ENCODE measurements at places on chromosomes 2 and 18.

DNA sequence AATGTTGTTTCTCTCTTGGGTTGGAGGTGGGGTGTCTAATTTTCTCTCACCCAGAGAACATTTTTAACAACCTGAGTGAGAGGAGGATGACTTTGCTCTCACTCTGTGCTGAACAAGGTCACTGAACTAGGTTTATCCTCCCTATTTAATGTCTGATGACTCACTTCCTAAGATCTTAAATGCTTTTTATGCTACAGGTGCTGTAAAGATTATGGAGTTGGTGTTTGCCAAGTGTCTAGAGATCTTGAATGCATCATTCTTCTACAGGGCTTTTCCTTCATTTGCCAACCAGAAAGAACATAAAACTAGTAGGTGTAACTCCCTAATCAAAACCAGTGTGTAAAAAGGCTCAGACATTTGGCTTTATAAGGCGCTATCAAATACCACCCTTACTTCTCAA, 350.5 kb upstream of the ETAA1 start:
- DNase-seq: no peak

DNA sequence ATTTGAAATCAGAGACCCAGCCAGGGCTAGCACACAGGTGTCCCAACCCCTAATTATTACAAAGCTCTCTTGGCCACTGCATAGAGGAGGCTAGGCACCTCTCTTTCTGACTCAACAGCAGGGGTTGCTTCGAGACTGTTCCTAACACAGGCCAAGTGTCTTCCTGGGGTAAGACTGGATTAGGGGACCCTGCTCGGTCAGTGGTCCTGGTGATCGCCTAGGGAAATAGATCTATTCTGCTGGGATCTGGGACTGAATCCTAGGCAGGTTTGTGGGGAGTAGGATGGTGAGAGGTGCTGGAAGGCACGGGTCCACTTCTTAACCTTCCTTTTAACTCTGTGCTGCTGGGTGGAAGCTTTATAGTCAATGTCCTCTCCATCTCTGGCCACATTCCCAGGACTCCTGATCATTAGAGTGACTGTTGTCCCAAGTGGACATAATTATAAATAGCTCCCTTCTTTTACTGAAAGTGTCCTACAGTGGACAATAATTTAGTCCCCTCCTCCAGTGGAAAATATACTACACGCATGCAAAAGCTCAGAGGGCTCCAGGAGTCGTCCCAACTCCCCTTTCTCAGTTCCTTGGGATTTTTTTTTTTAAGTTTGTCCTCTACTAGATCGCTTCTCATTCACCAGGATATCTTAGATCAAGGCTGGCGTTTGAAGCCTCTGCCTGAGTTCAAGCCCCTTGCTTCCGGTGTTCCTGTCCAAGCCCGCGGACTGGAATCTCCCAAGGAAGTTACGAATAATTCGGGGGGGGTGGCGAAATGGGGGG, 1.3 kb upstream of the TRIB2 start:
- no peak for DNase-seq

DNA sequence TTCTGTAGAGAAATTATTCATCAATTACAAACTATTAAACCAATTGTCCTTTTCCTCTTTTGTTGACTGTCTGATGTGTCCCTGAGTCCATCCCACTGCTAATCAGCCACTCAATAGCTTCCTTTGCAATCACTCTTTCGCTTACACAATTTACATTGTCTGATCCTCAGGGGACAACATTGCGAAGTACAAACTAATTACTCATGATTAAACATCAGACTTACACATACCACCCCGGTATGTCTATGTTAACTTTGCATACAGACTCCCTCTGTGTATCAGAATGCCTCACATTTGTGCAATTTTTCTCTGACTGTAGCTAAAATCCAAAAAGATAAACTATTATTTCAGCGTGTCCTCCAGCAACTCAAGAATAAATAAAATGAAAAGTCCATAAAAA, 264.4 kb upstream of the REV1 start:
- no peak for DNase-seq

DNA sequence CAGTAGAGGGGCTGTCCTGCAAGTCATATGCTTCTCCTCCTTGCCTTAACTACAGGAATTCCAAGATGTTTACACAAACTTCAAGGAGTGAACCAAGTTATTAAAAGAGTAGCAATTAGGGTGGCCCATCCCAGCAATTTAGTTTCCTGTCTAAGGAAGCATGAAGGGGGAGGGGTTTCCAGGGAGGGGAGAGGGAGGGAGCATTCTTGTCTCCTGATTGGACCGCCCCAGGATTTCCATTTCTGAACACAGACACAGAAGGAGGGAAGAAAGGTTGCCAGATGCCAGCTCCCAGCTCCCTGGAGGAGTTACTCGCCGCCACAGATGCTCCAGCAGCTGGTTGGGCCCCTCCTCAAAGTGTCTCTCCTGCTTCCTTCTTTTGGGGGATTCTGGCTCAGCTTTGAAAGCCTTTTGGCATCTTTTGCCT, 107.6 kb downstream of the TRIB2 start:
- DNase-seq: no peak

GRCh38 chr2:128276878-128277675, 41.6 kb downstream of the HS6ST1 start:
- DNase-seq: no peak

- no peak for DNase-seq
Observed at GRCh38 chr2:207332480-207333212, 166.9 kb upstream of the KLF7 start.

DNA sequence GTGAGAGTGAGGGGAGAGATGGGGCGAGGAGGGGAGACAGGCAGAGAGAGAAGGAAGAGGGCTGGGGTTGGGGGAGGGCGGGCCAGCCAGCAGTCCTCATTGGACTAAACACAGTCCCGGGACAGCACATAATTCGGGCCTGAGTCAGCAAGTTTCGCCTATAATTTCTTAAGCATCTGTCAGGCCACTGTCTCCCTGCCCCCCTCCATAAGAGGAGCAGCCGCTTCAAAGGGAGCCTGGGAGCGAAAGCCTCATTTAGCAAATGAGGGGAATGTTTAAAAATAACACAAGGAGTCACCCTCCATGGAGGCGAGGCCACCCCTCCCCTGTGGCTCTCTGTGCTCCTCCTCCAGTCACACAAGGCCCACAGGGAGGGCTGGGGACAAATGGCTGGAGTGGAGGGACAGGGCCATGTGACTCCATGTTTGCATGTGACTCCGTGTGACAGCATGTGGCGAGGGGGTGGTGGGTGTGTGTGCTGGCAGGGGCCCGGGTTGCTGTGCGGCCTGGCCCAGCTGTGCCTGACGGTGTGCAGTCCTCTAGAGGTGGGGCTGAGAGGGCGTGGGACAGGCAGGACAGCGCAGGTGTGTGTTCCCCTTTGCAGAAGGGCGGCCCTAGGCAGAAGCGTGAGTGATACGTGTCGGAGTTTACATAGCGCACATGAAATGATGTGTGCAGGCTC, 162.4 kb downstream of the CELF4 start:
- no peak for DNase-seq

GRCh38 chr18:74486119-74486849, 9.9 kb upstream of the CNDP2 start:
- DNase-seq: no peak

GRCh38 chr2:66095820-66096345, 339.0 kb upstream of the MEIS1 start:
- no peak for DNase-seq

GRCh38 chr2:8835279-8835678, 2.1 kb downstream of the KIDINS220 start:
- no peak for DNase-seq

DNA sequence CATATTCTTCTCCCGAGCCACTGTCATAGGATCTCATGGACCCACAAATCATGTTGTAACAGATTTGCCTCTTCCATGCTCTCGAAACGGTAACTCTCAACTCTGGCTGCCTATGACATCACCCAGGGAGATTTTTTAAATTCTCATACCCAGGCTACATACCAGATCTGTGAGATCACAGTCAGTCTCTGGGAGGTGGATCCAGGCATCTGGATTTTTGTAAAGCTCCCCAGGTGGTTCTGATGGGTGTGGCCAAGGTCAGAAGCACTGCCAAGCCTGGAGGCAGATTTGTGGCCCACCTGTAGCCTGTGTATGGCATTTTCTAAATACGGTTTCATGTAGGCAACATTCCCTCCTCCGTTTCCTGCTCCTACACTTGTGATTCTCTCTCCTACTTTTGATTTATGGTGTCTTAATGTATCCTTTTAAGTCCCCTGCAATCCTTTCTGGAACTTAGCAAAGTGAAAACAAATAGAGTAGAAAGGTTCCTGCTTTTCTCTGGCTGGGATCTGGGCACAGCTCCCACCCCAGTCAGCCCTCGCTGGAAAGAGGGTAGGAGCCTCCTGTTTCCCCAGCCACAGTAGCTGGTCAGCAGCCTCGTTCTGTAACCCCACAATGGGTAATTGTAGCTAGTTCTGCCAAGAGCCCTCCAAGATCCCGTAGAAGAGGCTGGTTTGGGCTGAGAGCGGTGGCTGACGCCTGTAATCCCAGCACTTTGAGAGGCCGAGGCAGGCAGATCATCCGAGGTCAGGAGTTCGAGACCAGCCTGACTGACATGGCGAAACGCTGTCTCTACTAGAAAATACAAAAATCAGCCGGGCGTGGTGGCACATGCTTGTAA, 96.2 kb downstream of the KLHL29 start:
- DNase-seq: no peak

DNA sequence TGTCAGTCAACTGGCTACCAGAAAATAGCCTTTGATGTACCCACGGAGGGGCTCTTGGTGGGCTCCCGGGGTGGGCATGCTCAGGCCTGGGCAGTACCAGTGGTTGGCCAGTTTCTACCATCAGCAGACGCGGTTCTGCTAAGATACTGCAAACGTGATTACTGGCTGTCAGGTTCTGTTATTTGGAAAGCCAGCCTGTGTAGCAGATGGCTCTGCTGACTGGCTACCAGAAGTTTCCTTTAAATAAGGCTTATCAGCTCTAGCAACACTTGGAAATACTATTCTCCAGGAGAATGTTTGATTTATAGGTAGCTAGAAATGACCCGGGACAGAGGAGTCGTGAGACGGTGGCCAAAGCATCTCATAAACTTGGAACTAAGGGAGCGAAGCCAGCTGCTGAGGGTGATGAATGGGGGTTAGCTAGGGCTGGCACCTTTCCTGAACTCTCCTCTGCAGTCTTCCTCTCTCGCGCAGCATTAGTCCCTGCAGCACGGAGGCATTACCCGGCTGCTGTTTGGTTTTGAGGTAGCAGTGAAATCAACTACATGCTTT, 171.9 kb downstream of the AGAP1 start:
- DNase-seq: no peak

GRCh38 chr2:120777170-120777751, 41.6 kb downstream of the GLI2 start:
- no peak for DNase-seq

DNA sequence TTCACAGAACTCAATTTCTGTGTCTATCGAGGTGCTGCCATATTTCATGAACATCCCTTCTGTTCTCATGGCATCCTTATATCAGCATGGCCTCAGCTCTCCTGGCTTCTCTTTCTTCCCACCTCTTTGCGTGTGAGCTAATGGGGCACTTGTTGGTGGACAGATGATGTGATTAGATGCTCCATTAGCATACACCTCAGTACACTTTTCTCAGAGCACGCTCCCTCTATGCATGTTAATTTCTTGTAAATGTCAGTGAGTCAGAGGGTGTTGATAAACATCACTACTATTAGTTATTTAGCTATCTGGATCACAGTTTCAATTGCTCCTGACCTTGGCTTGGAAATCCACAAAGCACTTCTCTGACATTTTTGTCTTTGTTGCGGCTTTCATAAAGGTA, 159.4 kb downstream of the CD8B2 start:
- DNase-seq: no peak

GRCh38 chr18:13159579-13159978, 59.0 kb upstream of the LDLRAD4 start:
- no peak for DNase-seq

DNA sequence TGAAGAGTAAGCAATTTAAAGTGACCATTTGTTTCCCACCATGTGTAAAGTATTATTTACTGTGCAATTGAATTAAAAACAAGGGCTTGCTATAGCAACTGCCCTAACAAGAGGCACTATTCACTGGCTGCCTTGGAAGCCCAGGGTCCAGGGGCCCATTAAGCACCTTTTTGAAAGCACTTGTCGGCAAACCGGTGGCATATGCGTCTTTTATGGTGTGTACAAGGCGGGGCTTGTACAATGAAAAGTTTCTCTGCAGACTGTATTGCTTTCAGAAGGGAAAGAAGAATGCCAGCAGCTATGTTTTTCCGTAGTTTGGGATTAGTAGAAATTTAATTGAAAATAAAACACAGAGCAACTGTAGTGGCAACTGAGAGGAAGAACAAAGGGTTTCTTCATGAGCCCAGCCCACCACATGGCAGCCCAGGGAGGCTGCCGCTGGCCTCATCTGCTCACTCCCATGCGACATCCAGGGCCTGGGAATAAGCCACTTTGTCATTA, 279.5 kb upstream of the PARD3B start:
- DNase-seq: no peak

DNA sequence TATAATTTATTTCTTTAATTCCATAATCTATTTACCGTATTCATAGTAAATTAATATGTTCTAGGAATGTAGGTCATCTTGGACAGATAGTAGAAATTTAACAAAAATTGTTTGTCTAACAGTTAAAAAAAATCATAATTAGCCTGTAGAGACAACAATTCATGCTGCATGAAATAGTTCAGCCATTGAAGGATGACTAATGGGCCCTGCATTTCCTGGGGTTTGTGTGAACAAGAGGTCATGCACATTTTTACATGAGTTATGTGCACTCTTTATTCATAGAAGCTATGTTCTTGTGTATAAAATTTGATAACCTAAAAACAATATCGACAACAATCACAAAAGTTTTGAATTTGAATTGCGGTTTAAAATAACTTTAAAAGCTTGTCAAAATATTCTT, 1663.6 kb downstream of the SUCLG1 start:
- DNase-seq: no peak

DNA sequence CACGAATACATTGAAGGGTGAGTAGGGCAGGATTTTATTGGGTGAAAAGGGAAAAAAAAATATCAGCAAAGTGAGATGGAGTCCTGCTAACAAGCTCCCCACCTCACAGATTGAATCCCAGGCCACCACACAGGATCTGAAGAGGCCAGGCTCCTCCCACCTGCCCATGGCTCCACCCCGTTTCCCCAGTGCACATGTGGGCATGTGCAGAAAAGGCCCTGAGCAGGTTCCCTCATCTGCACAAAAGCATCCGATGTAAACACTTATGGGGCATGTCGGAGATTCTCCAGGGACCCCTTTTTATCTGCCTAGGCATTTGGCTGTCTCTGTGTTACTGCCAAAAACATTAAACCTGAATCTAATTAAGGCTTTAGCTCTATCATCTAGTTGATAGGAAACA, 35.2 kb downstream of the SKA1 start:
- no peak for DNase-seq

DNA sequence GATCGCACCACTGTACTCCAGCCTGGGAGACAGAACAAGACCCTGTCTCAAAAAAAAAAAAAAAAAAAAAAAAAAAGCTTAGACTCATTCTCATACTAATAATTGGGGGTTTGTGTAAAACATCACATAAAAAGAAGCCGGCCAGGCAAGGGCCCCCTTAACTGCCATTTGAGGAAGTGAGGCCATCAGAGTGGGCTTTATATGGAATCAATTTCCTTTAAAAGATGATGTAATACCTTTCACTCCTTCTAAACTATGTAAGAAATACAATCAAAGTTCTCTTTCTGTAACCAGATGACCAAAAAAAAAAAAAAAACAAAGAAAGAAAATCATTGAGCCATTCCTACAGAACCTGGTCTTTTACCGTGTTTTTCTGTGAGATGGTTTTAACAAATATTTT, 13.1 kb upstream of the GPR55 start:
- DNase-seq: no peak

GRCh38 chr2:214320211-214320610, 90.6 kb upstream of the VWC2L start:
- DNase-seq: no peak

Measured in activated T-helper 1 cell treated with anti-CD3 and anti-CD28 coated beads, Interleukin-2, amount 50 U/mL, for 16 hours (primary cell).